ENCODE measurements at places on chromosomes 2 and 18.

DNA sequence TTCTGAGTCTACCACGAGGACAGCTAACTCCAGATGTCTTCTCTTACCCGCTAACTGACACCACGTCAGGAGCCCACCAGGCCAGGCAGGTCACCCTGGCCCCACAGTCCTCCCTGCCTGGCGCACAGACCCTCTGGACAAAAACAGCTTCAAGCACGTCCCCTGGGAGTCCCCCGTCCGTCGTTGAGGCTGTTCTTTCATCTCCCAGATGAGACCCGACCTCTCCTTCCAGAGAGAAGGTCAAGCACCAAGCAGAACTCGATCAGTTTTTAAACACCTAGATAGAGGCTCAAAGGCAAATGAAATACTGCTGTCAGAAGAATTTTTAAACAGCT lies 57.8 kb downstream of the PARD6G start:
- DNase-seq, result no peak

DNA sequence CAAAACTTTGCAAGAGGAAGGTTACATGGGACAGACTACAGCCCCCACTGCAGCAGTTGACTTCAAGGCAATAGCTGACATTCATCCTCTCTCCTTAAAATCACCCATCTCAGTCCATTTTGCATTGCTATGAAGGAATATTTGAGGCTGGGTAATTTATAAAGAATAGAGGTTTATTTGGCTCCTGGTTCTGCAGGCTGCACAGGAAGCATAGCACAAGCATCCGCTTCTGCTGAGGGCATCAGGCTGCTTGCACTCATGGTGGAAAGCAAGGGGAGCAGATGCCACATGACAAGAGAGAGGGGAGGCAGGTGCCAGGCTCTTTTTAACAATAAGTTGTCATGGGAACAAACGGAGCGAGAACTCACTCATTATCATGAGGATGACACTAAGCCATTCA lies 646.0 kb downstream of the ZEB2 start:
- DNase-seq, result no peak

DNA sequence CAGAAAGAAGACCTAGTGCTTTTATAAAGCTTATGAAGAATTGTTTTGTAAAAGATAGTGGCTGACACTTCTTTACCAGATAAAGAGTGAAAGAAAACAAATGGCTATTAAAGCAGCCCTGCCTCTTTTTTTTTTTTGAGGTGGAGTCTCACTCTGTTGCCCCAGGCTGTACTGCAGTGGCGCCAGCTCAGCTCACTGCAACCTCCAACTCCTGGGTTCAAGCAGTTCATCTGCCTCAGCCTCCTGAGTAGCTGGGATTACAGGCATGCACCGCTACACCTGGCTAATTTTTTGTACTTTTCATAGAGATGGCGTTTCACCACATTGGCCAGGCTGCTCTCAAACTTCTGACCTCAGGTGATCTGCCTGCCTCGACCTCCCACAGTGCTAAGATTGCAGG lies 12.9 kb downstream of the ARPC2 start:
- DNase-seq, result peak; percentile 49

GRCh38 chr18:74457725-74458421 lies 765 bp upstream of the DIPK1C start:
- DNase-seq, result no peak

DNA sequence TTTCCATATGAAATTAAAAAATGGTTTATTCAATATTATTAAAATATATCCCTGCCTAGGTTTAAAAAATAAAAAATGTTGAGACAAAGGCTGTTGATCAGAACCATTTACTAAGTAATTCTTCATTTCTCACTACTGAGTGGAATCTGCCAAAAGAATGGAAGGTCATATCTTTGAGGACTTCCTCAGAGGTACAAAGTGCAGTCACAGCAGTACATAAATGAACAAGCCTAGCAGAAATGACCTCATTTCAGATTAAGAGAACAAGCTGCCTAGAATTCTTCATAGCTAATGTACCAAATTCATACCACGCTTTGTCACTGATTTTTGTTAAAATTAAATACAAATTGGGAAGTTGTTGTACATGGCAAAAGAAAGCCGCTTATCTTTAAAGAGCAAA lies 318.9 kb upstream of the TFPI start:
- no peak for DNase-seq

GRCh38 chr2:11863513-11864328 lies 117.3 kb downstream of the LPIN1 start:
- DNase-seq, result peak; percentile 94
